Stimulated activated CD8-positive, alpha-beta memory T cell treated with anti-CD3 and anti-CD28 coated beads, Interleukin-2, amount 100 ng/mL, for 1 hour (primary cell): ENCODE measurements at places on chromosomes 3 and 15.

GRCh38 chr3:100088735-100089368, 25.4 kb downstream of the FILIP1L start:
- no peak for DNase-seq

- no peak for DNase-seq
These were observed 174.3 kb downstream of the SMAD6 start for GRCh38 chr15:66876421-66876730.

DNA sequence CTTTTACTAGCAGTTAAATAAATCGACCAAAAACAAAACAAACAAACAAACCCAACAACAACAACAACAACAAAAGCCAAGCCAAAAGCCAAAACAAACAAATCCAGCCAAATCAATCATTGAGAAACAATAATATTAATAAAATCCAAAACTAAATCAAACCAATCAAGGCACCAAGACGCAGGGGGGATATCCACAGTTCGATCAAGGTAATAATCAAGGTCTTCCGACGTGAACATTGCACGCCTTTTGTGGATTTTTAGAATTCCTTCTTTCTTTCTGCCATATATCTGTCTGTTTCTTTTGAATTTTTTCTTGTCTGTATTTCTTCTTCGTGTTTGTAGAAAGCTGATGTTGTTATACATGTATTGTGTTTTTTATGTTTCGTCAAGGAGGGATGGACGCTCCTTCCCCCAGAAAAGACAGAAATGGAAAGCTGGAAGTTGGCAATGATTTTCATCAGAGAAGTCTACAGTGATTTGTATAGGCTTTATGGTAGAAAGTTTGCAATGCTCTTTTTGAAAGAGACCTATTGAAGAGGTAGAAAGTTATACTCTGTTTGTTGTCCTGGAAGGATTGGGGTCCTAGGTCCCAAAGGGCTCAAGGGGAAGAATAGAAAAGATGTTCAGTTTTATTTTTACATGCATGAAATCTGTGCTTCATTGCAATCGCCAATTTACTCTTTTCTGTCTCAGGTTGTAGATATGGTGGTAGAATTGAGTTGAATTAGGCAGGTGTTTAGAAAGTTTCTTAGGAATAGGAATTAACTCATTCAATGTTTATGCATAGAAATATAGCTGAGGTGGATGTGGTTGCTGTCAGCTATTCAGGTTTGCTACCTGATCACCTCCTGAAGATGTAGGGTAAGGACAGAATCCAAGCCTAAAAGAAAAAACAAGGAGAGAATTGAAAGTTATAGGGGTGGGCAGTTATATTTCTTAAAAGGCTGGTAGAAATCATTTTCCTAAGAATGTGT, 1.2 kb downstream of the ARPP21 start:
- DNase-seq, result no peak

- no peak for DNase-seq
These were observed 11.7 kb upstream of the SPATA12 start for GRCh38 chr3:57048728-57049127.

GRCh38 chr3:69747511-69748258, 8.4 kb downstream of the MITF start:
- DNase-seq, result no peak

- DNase-seq, result peak; percentile 39
These were observed 36.6 kb upstream of the CD47 start for GRCh38 chr3:108127301-108127988.

DNA sequence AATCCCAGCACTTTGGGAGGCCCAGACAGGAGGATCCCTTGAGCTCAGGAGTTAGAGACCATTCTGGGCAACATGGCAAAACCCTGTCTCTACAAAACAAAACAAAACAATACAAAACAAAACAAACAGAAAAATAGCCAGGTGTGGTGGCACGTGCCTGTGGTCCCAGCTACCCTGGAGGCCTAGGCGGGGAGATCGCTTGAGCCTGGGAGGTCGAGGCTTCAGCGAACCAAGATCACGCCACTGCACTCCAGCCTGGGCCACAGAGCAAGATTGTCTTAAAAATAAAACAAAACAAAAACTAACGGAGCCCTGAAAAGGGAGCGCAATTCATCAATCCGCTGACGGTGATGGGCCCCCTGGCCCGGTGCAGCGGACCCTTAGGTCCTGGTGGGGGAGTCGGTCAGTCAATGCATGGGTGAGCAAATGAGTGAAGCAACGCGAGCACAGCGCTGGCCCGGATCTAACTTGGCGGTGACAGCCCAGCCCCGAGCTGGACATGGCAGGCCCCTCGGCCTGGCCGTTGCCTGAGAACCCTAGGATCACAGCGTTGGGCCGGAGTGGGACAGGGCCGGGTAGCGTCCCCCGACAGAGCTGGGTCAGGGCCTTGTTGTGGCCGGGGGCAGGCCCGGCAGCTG, 52.4 kb upstream of the BLM start:
- DNase-seq, result no peak

- DNase-seq, result no peak
These were observed 144.6 kb downstream of the NUP210 start for GRCh38 chr3:13275376-13276005.

DNA sequence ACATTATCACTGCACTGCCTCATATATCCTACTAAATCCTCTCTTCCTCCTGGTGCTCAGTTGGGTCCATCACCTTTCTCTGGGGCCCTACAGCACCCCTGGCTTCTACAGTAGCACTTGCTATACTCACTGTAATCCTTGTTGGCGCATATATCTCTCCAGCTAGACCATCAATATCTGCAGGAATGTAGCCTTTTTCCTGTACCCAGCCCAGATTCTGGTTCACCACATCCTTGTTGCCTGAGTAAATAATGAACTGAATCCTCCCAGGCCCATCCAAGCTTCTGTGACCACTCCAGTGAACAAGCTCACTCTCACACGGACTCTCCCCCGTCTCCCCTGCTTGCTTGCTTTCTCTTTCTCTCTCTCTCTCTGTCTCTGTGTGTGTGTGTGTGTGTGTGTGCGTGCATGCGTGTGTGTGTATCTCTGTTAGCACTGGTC, 62.5 kb upstream of the LIPC start:
- no peak for DNase-seq

GRCh38 chr15:45199136-45199810, 11.5 kb upstream of the SHF start:
- no peak for DNase-seq

DNA sequence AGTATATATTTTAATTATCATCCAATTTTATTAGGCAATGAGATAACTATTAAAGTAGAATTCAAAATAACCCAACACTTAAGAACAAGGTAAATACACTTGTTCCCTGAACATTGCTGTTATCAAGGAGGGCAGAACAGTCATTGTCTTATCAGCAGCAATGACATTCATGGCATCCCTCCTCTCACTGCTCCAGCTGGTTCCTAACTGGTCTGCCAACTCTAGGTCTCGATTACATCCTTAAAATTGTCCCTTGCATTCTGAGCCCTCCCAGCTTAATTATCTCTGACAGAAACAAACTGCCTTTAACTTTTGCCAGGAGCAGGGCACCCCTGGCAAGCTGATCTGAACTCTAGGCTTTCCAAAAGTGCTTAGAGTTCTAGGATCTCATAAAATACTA, 14.0 kb upstream of the DYNC1LI1 start:
- DNase-seq, result no peak

DNA sequence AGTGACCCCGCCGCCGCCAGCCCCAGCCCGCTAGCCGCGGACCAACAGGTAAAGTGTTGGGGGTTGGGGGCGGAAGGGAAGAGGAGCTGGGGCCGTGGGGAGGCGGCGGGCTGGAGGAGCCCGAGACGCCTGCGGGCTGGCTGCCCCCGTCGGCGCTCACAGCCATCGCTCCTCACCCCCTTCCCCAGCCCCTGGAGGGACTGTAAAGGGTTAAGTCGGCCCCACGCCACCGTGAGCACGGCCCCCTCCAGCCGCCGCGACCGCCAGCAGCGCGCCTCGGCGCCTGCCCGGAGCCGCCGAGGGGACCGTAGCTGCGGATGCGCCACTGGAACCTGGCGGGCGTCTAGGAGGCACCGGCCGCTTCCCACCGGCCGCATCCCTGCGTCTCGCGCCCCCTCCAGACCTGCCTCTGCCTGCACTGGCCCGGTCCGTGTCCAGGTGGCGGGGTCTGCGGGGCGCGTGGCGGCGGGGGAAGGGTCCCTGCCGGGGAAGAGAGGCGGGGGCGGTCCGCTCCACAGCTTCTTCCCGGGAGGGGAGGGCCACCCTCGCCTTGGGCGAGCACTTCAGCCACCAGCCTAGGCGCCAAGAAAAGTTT, 522 bp downstream of the MED12L start:
- no peak for DNase-seq

DNA sequence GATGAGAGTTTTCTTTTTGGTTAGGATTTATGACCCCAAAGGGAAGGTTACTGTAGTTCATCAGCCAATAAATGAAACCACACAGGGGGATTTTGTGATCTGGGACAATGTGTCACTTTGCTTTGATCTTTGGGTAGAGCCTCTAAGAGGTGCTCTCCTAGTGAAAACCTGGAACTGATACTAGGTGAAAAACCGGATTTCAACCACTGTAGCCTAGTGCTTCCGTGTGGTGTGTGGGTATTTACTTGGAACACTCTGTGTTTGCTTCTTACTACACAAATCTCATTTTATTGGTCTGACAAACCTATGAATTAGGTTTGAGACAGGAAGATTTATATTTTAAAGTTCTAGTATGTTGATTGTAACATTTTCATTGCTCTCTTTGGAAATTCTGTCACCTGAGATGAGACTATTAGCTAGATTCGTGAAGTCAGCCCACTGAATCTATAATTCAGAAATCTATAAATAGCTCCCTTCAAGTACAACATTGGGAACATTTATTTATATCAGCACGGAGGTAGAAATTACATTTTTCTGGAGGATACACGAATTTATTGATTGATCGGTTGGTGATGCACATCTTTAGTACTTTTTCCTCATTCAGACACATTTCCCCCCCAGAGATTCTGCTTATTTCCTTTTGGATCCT, 119.8 kb downstream of the AKAP13 start:
- DNase-seq, result no peak

DNA sequence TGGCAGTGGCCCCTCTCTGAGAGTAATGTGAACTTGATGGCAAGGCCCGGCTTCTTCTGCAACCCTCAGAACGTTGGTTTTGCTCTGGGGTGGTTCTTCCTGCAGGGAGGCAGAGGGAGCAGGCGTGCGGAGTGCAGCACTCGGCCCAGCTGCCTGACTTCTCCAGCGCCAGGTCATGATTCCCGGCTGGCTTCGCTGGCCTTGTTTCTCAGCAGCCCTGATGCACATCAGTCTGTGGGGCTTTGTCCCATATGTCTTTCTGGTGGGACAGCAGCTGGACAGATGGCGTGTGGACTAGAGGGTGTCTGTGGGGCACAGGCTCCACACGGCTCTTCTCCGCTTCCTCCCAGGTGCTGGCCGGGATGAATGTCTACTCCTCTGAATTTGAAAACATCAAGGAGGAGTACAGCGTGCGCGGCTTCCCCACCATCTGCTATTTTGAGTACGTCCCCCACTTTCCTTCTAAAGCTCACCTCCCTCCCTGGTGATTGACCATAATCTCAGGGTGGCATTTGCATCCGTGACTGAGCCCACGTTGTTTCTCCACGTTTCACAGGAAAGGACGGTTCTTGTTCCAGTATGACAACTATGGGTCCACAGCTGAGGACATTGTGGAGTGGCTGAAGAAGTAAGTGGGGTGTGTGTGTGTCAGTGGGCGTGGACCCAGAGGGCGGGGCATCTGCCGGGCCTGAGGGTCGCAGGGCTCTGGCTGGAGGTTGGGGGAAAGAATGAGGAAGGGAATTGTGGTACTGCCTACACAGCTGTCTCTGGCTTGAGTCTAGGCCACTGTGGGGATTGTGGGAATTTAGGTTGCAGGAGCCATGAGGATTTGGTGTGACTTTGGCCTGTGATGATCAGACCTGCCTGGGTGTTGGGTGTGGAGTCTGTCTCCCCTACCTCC, 57.1 kb downstream of the PDIA5 start:
- DNase-seq, result no peak

DNA sequence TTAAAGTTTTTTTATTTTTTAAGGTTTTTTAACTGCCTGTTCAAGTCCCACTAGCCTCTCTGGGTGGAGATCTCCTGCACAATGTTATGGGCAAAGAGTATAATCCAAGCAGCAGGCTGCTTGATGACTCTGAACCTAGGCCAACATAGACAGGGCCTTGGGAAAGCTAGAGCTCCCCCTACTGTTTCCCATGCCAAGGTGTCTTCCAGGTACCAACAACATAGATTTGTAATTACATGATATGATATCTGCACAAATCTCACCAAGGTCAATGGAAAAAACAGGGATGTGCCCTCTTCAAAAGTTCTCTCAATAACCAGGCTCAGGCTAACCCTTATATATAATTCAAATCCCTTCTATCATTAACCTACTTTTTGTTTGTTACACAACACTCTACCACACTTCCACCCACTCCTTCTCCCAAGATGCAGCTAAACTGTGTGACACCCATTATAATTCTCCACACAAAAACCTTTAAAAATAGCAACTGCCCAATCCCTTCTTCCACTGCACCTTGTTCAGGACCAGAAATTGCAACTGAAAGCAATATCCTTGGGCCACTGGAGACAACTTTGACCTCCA, 43.8 kb downstream of the RBM15B start:
- DNase-seq, result no peak

DNA sequence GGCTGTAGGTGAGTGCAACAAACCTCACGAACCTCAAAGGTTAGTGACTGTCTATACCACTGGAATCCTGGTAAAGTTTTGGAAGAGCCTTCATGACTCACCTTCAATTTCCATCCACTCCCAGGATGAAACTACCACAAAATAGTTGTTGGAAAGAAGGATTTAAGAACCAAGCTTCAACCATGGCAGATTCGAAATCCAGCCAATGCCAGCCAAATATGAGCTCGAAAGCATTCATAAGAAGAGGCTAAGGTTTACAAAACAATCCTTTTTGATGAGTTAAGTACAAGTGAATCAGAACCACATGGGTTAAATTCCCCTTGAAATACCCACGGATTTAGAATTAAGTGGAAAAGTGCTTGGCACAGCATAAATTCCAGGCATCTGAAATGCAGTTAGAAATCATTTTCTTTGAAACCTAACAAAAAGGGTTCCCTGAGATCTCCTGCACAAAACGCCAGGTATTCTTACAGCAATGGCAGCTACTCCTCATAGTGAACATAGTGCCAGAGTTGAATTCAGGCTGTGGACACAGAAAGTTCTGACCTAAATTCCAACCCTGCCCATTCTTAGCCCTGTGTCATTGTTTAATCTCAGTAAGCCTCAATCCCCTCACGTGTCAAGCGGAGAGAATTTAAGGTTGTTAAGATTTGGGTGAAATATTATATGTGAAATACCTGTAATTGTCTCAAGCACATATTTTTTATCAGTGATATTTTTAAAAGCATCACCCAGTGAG, 89.2 kb downstream of the FBN1 start:
- DNase-seq, result no peak

DNA sequence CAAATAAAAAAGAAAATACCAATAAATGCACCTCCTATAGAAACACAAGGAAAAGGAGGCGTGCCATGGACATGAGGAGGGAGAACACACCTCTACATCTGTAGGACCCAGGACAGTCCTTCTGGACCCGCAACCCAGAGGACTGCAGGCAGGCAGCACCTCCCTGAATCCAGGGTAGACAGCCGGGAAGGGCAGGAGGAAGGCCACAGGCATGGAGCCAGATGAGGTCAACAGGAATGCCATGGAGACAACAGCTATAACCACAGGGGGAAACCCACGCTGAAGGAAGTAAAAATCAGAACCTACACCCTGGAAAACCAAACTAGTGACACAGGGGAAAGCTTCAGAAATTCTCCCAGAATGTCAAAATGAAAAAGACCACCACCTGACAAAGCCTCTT, 248.8 kb upstream of the NSMCE3 start:
- no peak for DNase-seq

GRCh38 chr15:38207621-38208020, 45.0 kb upstream of the SPRED1 start:
- no peak for DNase-seq

GRCh38 chr3:32392536-32393302, 1.1 kb downstream of the CMTM7 start:
- DNase-seq, result no peak

- DNase-seq, result no peak
These were observed 664 bp downstream of the PARP3 start for GRCh38 chr3:51942603-51943450.
